ENCODE measurements at places on chromosomes 1 and 21.

DNA sequence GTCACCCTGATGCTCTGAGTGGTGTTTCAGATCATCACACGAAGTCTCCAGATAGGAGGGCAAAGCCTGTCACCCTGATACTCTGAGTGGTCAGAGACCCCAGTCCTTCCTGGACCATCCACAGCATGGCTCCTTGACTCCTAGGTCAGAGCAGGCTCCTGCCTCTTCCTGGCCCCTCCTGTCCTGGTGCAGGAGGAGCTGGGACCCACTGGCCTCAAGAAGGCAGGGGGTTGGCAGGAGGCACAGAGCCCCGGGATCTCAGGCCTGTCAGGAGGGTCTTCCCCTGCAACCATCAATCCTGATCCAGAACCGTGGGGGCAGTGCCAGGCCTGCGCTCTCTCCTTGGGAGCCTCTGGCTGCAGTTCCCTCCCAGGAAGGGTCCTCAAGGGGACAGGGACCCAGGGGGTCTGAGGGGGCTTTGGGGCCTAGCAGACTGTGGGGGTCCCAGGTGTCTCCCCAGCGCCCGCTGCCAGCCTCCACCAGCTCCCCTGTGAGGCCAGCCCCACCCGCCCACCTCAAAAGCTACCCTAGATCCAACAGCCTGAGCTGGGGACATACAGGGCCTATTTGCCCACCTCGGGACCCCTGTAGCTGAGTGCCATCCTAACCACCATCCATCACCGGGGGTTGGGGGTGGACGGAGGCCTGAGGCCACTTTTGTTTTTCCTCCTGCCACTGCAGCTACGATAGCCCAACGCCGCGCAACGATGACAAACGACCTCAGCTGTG is 27.5 kb downstream of the COL6A1 start:
- no peak for DNase-seq

- DNase-seq: no peak
Observed at GRCh38 chr1:218995091-218995665, 178.5 kb upstream of the LYPLAL1 start.

GRCh38 chr1:161510477-161510876 is 5.2 kb downstream of the FCGR2A start:
- DNase-seq: no peak

DNA sequence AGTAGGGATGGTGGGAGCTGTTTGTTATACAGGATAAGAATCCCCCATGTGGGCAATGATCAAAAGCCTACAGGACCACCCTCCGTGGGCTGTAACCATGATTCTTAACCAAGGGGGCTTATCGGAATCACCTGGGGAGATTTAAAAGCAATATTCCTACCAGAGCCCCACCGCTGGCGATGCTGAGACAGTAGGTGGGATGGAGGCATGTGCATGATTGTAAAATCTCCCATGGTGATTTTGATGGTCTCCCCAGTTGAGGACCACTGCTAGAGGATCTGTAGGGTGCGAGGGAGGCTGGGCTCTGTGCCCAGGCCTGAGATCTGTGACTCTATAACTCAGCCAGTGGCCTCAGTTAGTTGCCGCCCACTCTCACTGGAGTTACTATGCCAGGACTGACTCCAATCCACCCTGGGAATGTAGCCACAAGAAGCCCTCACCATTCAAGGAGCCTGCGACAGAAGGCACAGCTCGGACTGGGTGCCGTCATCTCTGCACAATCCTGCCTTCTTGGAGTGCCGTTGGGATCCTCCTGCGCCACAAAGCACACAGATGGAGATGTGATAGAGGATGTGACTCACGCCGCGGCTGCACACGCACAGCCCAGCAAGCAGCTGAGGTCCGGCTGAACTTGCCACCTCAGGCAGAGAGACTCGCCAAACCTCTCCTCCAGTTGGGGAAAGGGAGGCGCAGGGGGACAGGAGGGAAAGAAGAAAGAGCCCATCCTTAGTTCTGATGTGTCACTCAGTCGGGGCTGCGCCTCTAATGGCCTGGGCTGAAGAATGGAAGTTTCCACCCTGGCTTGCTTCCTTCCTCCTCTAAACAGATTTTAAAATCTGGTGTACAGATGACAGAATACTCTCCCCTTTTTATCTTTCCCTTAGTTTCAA is 26.5 kb downstream of the AKNAD1 start:
- DNase-seq: no peak

DNA sequence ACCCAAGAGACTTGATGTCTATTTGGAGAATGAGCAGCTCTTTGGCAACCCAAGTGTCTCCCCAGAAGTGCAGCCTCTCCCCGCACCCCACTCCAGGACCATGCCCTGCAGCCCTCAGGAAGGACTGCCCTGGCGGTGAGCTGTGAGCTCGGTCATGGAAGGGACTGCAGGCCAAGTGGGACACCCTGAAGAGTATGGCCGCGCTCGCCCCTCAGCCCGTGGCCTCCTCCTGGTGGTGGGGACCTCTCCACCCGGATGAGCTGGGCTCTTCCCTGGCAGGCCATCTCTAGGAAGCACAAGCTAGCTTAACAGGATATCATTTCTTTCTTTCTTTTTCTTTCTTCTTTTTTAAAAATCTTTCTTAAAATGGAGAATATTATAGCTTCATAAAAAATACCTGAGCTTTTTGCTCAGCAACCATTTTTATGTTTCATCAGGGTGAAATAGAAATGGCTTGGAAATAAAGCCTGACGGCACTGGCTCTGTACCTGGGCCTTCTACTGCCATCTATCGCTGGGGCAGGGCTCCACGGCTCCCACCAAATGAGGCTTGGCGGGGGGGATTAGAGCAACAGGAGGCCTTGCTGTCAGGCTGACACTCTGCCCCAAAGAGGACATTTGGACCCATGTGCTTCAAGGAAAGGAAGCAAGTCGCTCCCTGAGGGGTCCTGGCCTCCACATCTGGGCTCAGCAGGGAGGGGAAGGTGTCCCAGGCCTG is 296.2 kb upstream of the VAMP3 start:
- DNase-seq: no peak

- DNase-seq: no peak
Observed at GRCh38 chr1:114215436-114215835, 61.8 kb upstream of the SYT6 start.

DNA sequence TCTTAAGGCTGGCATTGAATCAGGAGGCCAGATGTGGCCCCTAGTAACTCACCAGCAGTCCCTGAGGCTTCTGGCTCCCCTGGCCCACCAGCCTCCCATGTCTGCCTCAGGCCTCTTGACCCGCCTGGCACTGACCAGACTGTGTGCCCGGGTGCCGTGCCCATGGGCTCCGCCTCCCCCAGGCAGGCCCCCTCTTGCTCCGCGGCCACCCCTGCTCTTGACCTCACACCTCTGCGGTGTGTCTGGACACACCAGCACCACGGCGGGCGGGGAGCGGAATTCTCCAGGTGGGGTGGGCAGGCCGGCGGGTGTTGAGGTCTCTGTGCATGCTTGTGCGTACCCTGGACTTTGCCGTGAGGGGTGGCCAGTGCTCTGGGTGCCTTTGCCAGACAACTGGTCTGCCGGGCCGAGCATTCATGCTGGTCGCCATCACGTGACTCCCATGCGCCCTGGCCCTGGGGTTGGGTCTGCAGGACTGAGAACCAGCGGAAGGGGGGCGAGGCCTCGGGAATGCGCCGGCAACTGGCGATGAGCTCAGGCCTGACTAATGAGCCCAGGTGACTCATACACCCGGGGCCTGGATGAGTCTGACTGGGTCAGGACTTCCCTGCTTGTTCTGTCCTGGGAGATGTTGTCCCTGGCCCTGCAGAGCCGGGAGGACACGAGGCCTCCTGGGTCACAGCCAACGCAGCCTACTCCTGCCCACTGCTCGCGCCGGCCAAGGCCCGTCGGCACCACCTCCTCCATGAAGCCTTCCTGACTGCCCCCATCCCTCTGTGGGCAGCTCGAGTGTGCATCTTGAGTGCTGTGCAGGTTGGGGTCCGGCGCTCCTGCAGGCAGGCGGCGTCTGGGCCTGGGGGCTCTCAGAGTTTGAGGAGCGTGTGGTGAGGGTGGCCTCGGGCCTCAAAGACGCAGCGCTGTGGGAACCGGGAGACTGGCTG is 22.6 kb downstream of the COL18A1 start:
- DNase-seq: no peak

GRCh38 chr1:117181630-117182041 is 29.1 kb downstream of the VTCN1 start:
- no peak for DNase-seq

DNA sequence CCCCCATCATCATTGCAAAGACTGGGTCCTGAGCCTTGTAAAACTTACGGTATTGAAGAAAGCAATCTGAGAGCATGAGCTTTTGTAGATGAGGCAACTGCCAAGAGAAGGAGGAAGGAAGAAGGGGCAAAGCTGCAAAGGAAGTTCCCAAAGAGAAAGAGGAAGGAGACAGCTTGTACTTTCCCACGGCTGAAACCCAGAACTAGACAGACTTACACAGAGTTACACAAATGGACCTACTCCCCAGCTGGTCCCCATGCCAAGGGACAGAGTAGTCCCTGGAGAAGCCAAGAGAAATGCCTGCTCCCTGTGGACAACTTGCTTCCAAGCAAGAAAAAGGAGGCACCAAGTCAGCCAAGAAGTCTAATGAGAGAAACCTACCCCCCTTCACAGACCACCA is 22.6 kb downstream of the SLC5A9 start:
- no peak for DNase-seq

DNA sequence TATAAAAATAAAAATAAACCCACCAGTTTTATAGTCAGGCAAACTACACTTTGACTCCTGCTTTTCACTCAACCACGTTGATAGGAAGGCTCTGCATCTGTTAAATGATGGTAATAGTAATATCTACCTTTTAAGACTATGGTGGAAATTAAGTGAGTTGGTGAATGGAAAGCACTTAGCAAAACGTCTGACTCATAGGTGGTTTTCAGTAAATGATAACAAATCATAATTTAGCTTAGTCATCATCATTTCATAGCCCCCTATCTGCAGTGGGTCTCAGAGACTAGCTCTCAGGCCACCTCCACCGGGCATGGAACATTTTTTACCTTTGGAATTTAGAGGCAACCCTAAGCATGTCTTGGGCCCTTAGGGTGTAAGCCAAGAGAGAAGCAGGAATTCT is 160.0 kb downstream of the PDE4B start:
- DNase-seq: no peak

DNA sequence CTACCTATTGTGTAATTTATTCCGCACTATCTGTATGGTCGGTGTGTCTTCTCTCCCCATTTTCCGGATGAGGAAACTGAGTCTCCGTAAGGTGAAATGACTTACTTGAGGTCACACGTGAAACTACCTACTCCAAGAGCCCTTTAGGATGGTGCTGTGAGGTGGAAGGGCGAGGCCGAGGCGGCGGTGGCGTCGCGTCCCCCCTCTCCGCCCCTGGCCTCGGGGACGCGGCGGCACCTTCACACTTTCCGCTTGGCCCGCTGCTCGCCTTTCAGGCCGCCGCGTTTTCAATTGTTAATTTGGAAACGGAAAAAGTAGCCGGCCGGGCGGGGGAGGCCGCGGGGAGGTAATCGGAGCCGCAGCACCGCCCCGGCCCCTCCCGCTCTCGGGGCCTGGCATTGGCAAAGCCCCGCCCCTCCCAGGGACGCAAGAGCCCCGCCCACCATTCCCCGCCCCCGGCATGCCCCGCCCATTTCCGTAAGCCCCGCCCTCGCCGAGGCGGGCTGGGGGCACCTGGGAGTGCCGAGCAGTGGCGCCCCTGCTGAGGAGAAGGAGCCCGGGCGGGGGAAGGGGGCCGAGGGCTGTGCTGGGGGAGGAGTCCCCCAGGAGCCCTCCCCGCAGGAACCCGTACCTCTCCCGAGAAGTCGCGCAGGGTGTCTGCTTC is 18.6 kb downstream of the KCNQ4 start:
- peak; percentile 78 for DNase-seq

GRCh38 chr1:101410048-101410878 is 173.4 kb downstream of the S1PR1 start:
- DNase-seq: no peak

- no peak for DNase-seq
Observed at GRCh38 chr1:185917646-185918045, 183.5 kb downstream of the HMCN1 start.

DNA sequence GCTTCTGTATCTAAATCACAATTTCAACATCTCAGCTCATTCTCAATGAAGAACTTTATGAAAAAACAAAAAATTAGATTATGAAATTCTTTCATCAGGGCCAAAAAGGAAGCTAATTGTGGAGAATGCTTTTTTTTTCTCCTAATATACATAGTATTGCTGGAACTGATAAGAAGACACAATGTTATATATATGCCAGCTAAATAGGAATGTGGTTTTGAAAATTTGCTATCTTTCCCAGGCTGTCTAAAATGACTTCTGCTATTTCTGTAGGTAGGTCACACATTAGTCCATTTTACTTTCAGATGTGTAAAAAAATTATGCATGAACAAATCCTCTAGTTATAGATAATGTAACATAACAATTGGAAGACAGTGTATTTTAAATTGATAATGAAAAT is 732.9 kb downstream of the RWDD3 start:
- no peak for DNase-seq

DNA sequence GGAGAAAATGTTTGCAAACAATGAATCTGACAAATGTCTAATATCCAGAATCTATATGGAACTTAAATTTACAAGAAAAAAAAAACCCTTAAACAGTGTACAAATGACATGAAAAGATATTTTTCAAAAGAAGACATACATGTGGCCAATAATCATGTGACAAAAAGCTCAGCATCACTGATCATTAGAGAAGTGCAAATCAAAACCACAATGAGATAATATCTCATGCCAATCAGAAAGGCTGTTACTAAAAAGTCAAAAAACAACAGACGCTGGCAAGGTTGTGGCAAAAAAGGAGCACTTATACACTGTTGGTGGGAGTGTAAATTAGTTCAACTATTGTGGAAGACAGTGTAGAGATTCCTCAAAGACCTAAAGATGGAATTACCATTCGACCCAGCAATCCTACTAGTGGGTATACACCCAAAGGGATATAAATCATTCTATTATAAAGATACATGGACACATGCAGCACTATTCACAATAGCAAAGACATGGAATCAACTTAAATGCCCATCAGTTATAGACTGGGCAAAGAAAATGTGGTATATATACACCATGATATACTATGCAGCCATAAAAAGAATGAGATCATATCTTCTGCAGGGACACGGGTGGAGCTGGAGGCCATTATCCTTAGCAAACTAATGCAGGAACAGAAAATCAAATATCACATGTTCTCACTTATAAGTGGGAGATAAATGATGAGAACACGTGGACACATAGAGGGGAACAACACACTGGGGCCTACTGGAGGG is 123.2 kb downstream of the PTPRC start:
- DNase-seq: no peak

DNA sequence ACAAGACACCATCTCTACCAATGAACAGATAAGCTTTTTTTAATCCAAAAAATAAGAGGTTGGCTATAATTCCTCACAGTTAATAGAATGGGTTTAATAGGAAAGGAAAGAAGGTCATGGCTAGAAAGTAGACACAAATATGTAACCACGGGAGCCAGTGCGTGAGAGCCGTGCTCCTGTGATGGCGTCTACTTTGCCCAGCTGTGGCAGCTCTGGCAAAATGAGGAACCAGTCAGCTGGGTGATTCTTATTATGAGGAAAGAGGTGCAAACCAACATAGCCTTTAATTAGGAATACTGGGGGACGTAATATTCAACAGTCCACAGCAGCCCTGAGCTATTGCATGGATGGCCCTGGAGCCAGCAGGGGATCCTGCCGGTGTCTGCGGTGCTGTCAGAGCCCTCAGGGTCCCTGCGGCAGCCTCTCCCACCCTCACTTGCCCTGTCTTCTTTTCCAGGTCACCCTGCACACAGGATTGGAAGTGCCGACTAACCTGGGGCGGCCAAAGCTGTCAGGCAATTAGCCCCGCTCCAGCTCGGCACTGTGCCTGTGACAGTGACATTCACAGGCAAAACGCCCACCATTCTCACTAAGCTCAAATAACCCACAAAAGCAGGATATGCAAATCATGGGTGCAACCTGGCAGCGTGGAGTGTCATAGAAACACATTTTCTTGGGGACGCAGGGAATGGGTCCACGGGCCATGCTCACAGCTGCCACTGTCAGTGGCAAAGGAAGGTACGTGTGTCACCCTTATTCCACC is 25.9 kb upstream of the GNPAT start:
- DNase-seq: no peak

Measured in stimulated activated CD4-positive, alpha-beta T cell treated with anti-CD3 and anti-CD28 coated beads, Interleukin-15, amount 100 ng/mL, for 1 hour (primary cell).